ENCODE measurements at places on chromosomes 3 and 15.

GRCh38 chr3:120028271-120029047 is 65.8 kb downstream of the GSK3B start:
- DNase-seq, result no peak

DNA sequence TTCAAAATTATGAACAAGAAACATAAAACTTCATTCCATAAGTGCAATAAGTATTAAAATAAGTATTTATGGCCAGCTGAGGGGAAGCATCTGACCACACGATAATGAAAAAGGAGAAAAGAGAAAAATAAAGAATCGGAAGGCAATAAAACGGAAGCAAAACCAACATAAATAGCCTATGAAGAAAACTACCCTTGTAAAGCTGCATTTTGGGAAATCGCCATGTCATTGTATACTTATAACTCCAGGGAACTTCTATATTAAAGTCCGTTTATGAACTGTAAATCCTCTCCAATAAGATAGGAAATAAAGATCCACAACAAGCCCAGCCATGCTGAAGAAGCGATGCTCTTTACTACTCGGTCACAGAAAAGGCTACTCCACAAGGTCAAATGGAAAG is 47.7 kb downstream of the MORC1 start:
- DNase-seq, result no peak

- DNase-seq, result no peak
Observed at GRCh38 chr15:70095408-70096214, 2.1 kb downstream of the TLE3 start.

GRCh38 chr3:143266511-143266910 is 146.9 kb downstream of the CHST2 start:
- DNase-seq, result no peak

- DNase-seq, result no peak
Observed at GRCh38 chr3:15102836-15103235, 3.9 kb upstream of the RBSN start.
